ENCODE measurements at places on chromosomes 13 and 19.

- DNase-seq = no peak
These were observed 249.6 kb downstream of the ENOX1 start for GRCh38 chr13:43537124-43537523.

GRCh38 chr13:44237276-44237767 is 136.3 kb upstream of the SERP2 start:
- no peak for DNase-seq

- no peak for DNase-seq
These were observed 1.2 kb downstream of the MEDAG start for GRCh38 chr13:30907121-30907861.

DNA sequence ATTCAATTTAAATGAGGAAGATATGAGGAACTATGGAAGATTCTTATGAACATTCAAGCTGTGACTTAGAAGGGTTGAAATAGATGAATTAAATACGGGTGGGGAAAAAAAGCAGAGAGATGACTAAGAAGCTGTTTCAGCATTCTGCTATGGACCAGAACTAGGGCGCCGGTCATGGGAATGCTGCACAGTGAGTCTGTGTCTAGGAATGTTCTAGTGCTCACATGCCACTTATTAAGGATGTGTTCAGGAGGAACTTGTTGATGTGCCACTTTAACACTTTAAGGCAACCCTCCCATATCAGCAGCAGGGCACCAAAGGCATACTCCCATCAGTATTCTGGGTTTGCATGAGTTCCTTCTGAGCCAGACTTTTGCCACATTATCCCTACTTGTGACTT is 152.1 kb downstream of the POSTN start:
- no peak for DNase-seq

GRCh38 chr13:36814465-36814864 is 4.6 kb upstream of the RFXAP start:
- no peak for DNase-seq

DNA sequence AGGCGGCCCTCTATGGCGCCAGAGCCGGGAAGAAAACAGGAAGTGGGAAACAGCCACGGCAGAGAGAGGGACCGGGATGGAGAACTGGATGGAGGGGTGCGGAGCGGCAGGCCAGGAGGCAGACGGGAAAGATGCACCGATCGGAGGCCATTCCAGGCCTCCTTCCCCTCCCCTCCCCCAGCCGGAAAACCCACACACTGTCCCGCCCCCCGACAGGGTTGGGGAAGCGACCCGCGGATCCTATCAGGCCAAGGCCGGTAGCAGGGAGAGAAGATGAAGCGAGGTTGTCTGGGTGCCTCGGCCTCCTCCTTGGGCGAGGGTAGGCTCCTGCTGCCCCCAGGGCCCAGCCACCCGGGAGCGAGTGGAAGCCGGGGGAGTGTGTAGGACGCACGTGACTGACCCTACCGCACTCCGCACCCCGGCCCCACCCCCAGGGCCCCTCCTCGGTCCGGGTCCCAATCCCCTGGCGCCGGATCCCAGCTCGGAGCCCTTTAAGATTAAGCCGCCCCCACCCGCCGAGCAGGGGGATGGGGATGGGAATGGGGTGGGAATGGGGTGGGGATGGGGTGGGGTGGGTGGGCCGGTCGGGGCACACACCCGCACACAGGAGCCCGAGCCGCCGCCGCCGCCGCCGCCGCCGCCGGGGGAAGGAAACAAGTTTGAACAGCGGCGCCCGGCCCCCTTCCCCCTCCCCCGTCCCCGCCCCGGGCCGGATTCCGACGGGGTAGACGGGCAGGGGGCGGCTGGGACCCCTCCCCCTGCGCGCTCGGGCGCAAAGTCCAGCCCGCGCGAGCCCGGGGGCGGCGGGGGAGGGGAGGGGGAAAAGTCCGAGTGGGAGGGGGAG is 1.5 kb downstream of the ERF start:
- DNase-seq = peak; percentile 85

- no peak for DNase-seq
These were observed 245.0 kb downstream of the KLF5 start for GRCh38 chr13:73303851-73304250.

DNA sequence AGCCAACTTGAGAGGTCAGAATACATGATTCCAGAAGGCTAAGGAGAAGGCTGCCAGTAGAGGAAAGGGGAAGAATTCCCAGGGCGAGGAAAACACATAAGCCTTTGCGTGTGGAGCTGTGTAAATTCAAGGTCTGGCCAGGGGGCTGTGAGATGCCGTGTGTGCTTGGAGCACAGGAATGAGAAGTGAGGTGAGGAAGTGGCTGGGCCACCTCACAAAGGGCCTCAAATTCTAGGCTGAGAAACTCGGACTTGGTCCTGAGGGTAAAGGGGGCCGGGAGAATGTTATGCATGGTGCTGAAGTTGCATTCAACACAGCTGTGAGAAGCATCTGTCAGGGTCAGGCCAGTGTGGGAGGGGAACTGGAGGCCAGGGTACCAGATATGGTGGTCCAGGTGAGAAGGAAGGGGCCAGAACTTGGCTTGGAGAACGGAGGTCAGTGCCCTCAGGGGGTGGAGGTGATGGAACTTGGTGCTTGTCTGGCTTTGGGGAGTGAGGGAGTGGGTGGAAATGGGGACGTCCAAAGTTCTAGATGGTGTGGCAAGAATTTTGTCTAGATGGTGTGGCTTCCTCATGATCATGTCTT is 4.9 kb upstream of the ZNF580 start:
- DNase-seq = no peak

- no peak for DNase-seq
These were observed 1.6 kb upstream of the PRKACA start for GRCh38 chr19:14119146-14119545.

- DNase-seq = no peak
These were observed 13.5 kb upstream of the SPATA13 start for GRCh38 chr13:24146961-24147569.

GRCh38 chr13:72823724-72824123 is 41.8 kb downstream of the PIBF1 start:
- DNase-seq = no peak

DNA sequence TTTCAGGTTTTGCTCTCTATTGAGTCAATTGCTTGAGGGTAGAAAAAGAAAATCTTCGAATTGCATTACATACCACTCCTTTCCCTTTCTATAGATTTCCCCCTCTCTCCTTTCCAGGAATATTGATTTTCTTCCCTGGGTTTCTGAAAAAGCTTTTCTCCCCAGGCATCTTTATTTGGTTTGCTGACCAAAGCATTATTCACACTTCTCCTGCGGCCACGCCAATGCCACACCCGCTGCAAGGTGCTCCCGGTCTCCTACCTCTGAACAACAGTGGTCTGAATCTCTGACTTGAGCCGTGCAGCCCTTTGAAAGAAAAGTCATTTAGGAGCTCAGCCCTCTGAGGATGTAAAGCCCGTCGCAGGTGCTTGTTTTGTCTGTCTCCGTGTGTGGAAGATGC is 350.9 kb upstream of the TMTC4 start:
- no peak for DNase-seq

DNA sequence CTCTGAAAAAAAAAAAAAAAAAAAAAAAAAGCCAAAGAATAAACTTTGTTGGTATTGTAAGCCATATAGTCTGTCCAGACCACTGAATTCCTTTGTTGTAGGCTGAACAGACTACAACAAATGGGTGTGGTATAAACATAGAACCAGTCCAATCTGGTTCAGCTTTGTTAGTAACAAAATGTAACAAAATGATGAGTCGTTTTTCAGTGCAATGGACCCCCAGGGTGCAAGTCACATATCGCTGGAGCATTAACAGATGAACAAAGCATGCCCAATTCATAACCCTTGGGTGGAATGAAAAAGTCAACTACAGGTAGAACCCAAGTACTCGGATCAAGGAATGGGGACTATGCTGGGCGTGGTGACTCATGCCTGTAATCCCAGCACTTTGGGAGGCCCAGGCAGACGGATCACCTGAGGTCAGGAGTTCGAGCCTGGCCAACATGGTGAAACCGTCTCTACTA is 13.6 kb upstream of the FCHO1 start:
- no peak for DNase-seq

GRCh38 chr13:41127701-41128100 is 4.9 kb downstream of the KBTBD6 start:
- no peak for DNase-seq

DNA sequence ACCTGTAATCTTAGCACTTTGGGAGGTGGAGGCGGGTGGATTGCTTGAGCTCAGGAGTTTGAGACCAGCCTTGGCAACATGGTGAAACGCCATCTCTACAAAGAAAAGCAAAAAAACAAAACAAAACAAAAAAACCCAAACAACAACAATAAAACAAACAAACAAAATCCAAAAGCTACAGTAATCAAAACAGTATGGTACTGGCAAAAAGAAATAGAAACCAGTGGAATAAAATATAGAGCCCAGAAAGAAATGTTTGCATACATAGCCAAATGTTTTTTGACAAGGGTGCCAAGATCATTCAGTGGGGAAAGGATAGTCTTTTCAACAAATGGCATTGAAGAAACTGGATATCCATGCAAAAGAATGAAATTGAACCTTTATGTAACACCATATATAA is 11.5 kb downstream of the CEACAM1 start:
- DNase-seq = no peak

DNA sequence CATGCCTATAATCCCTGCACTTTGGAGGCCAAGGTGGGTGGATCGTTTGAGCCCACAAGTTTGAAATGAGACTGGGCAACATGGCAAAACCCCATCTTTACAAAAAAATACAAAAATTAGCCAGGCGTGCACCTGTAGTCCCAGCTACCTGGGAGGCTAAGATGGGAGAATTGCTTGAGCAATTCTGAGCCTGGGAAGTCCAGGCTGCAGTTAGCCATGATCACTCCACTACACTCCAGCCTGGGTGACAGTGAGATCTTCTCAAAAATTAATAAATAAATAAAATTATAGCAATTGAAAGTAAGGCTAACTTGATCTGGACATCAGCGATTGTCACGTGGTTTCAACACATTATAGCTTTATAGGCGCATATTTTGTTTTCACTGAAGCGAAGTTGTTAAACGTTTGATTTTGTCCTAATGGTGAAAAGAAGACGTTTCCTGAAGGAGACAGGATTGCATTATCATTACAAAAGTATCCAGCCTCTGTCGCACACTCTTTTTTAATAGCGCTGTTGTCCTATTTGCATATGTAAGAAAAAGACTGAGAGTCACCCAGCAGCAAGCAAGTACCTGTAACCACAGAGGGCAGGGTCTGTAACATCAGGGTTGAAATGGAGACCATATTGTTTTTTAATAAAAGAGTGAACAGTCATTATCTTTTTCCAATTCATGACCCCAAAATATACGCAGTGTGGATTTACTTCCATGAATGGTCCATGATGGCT is 335.7 kb downstream of the DCT start:
- DNase-seq = no peak

DNA sequence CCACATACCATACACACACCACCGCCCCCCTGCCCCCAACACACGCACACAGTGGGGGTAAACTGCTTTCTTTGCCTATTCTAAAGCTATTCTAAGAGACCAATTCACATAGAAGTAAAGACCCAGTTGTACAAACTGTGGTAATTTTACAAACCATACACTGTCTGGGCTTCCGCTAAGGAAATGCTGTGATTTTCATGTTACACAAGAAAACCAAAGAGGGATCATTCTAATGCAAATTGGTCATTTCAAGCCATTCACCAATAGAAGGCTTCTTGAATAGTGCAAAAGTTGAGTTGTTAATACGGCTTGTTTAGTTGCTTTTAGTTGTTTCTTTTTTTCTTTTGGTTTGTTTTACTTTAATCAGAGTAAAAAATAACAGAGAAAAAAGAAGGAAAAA is 202.8 kb downstream of the EFNB2 start:
- DNase-seq = no peak

DNA sequence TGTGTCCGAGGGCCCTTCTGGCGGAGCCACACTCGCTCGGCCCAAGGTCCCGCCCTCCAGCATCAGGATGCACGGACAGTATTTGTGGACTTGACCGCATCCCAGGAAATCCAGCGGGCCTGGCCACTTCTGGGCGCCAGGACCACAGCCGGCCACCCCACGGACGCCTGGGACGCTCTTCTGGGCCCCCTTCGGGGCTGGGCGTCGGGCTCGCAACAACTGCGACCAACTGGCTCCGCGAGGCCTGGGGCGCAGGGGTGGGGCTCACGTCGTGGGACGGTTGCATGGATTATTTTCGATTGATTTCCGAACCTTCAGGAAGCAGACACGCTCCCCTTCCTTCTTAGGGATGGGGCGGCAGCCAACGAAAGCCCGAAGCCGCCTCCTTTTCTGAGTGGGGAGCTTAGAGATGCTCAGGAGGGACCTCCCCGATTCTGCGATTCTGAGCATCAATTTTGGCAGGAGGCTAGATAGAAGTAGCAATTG is 521 bp upstream of the NUP58 start:
- DNase-seq = no peak

DNA sequence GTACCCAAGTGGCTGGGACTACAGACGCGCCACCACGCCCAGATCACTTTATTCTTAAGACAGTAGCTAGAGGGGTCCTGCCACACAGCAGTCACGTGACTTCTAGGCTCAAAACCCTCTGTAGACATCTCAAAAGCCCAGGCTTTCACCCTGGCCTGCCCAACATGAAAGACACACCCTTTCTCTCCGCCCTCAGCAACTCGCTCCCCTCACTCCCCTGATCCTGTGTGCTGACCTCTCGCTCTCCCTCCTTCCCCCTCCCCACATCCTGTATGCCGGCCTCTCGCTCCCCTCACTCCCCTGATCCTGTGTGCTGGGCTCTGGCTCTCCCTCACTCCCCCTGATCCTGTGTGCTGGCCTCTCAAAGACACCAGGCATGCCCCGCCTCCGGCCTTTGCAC is 77.4 kb downstream of the SLC15A1 start:
- no peak for DNase-seq

DNA sequence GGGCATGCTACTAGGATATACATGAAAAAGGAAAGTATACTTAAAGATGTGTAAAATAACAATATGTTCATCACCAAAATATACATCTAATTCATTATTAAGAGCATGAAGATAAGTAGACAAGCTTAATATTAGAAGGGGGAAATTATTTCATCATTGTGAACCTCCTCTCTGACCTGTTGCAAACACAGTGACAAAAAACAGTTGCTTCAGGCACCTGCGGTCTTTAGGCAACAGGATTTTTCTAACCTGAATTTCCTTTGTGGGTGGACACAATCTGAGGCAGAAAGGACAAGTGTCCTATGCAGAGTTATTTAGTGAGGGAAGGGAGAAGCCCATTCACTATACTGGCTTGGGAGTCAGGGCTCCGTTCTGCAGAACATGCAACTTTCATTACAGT is 6.3 kb downstream of the FREM2 start:
- DNase-seq = no peak

- DNase-seq = no peak
These were observed 60.6 kb downstream of the LNX2 start for GRCh38 chr13:27559719-27560118.

DNA sequence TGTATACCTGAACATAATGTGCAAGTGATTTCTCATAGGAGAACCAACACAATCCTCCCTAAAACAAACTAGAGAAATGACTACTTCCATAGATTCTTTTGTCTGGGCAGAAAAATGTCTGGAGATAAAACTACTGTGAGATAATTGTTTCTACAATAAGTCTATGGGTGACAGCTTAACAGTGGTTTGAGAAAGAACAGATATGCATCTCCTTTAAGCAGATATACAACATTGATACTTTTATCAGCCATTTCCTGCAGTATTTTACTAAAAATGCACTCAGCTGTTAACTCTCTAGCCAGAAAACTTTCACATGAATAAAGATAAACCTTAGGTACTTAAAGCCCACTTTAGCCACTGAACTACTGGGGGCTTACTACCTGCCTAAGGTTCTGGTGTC is 1132.4 kb downstream of the EFNB2 start:
- DNase-seq = no peak

All from stimulated activated naive CD4-positive, alpha-beta T cell (primary cell).